ENCODE measurements at places on chromosomes 1 and 21.

DNA sequence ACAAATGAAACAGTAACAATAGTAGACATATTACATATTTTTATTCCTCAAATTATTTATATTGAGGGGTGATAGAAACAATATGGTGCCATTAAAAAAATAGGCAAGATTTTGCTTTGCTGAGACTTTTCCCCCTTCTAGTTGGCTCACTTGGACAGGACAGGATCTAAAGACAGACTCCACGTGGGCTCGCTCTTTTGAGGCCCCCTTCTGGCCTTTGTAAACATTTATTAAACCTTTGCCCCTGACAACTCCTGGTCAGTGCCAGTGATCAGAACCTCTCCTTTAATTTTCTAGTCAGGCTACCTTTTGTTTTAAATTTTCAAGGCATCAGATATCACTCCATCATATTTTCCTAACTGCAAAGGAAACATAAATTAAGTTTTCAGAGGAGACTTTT, 49.7 kb upstream of the IFI44L start:
- no peak for DNase-seq

DNA sequence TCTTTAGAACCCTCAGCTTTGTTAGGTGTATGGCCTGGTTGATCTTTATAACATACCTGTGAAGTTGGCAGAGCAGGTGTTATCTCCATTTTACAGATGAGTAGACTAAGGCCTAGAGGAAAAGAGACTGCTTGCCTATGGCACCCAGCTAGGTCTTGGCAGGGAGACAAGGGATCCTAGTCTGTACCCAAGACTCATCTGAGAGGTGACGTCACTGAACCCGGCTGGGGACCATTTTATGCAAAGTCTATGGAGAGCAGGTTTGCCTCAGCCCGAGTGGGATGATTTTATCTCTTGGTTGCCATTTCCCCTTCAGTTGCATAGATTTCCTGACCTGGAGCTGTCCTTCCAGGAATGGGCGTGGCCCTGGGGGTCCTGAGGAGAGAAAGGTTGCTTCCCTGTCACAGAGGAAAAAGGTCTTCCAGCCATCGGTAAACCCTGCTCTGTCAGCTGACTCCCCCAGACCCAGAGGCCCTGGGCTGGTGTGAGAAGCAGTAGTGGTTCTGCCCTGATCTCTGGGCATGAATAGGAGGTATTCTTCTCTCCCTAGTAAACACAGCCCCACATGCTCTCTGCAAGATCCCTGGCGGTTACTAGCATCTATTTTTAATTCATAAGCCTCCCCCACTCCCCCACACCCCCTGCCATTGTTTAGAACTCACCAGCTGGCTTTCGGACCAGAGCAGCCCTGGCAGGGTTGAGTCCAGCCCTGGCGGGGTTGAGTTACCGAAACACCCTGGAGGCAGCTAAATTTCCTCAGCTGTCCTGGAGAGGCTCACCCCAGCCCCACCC, 19.6 kb downstream of the TMCC2 start:
- DNase-seq = no peak

DNA sequence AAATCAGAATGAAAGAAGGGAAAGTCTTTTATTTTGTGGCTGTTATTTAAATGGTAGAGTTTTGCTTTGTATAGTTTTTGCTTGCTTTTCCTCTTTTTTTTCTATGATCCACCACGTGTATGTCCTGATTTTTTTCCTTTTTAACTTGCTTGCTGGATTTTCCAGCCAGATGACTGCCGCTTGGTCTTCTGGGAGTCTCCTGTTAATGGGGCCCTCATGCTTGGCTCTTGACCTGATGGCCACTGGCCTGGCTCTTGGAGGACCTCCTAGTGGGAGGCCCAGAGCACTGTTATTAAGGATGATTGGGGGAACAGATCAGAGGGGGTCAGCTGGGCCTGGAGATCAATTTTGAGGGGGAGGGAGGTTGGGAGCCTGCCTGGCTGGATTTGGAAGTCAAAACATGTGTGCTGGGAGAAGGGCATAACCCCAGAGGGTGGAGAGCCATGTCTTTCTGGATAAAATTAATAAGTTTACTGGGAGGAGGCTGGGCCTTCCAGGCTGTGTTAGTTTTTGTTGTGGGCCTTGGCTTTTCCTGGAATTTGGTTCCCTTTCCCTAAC, 1.2 kb downstream of the FGGY start:
- no peak for DNase-seq

GRCh38 chr1:185353124-185353523, 36.1 kb upstream of the IVNS1ABP start:
- DNase-seq = no peak

DNA sequence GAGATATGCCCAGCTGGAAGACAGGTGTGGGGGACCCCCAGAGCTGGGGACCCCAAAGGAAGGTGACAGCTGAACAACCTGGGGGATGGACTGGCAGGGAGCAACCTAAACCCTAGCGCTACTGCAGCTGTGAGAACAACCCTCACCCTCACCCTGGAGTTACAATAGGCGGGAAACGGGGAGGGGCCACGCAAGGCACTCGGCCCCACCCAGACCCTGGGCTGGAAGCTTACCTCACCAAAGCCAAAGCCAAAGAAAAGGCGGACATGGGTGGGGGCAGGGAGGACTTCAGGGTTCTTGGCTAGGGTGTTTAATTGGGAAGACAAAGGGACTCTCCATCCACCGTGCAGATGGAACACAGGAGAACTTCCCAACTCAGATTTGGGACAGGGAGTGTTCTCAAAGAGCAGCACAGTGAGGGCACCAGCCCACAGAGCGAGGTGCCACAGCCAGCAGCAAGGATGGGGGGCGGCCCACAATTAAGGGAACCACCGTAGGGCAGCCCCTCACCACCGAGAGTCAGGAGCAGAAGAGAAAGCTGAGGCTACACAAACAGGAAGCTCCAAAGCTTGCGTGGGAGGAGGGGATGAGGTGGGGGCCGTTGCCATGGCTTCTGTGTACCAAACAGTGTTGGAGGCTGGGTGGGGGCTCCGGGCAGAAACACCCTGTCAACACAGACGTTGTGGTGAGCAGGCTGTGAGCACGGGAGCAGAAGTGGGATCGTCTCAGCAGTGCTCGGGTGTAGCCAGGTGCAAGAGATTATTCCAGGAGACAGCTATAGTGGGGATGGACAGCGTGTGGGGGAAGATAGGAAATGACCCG, 1.9 kb downstream of the TAGLN2 start:
- peak; percentile 76 for DNase-seq

DNA sequence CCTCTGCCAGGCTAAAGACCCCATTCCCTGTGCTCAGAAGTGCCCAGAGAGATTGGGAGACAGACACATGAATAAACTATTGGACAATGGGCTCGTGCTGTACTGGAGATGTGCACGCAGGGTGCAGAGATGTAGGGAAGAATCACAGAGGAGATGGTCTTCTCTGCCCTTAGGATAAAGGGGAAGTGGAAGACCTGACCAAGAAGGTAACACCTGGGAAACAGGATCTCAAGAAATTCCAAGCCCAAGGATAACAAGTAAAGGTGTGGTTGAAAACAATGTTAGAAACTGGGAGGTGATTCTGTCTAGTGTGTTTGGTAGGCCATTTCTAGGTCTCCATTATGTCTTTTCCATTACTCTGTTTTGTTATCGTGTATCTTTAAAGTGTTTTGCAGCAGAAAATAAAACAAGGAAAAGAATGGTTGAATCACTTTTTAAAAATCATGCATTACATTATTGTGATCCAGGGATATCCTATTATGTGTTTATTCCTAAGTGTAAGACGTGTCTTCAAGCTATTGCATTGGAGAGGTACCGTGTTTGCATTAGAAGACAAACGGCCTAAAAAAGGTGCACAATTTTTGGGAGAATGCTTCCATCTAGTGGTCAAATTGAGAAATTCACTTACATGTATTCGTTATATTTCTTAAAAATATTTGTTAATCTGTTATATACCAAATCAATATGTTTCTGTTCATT, 40.8 kb upstream of the KCTD3 start:
- DNase-seq = no peak

GRCh38 chr1:59432531-59433439, 135.9 kb downstream of the FGGY start:
- no peak for DNase-seq

DNA sequence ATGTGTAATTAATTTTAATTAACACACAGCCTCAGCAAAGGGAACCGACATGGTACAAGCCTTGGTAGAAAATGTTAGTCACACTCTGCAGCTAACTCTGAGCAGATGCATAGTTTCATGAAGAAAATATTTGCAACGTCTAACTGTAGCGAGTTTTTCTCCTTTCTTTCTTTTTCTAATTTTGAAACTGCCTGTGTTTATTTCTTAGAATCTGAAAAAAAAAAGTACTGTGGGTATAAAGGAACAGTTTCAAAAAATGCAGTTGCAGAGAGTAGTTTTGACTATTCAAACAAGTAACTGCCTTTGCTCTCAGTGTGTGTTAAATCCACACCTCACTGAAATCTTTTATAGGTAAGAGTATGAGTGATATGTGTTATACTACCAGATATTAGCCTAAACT, 149.9 kb upstream of the C1orf105 start:
- no peak for DNase-seq

- DNase-seq = no peak
Observed at GRCh38 chr1:19009882-19010321, 53.4 kb upstream of the IFFO2 start.

DNA sequence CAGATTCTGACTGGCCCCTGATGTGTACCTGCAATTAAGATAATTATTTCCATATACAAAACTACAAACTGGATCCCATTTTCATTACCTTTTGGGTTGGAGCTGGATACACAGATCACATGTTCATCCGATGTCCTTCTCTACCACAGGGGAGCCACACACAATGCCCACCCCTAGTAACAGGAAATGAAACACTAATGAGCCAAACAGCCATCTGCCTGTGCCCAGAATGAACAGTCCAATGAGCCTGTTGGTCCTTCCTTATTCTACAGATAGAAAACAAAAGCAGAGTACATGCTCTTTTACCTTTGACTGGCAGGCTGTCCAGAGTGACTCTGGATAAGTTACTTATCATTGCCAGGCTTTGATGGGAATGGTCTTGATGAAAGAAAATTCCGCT, 68.6 kb downstream of the SIPA1L2 start:
- DNase-seq = no peak

- DNase-seq = no peak
Observed at GRCh38 chr1:218353656-218354055, 8.5 kb downstream of the TGFB2 start.

- no peak for DNase-seq
Observed at GRCh38 chr1:7558481-7558880, 212.6 kb upstream of the VAMP3 start.

- no peak for DNase-seq
Observed at GRCh38 chr21:27550287-27550686, 583.4 kb upstream of the ADAMTS5 start.

Data from stimulated activated CD8-positive, alpha-beta memory T cell treated with anti-CD3 and anti-CD28 coated beads, Interleukin-7, amount 100 ng/mL, for 1 hour (primary cell).